Glutamatergic neuron (in vitro differentiated cells): ENCODE measurements at places on chromosomes 7 and 10.

- DNase-seq = no peak
Measured at GRCh38 chr7:116377721-116378120, 121.8 kb upstream of the CAV2 start.

- DNase-seq = no peak
Measured at GRCh38 chr10:70417568-70417967, 13.6 kb downstream of the EIF4EBP2 start.

GRCh38 chr10:107589081-107589480 is 424.6 kb upstream of the SORCS1 start:
- no peak for DNase-seq

- DNase-seq = no peak
Measured at GRCh38 chr7:132464740-132465139, 111.5 kb downstream of the PLXNA4 start.

GRCh38 chr10:71622616-71623015 is 97.0 kb downstream of the C10orf105 start:
- DNase-seq = no peak

DNA sequence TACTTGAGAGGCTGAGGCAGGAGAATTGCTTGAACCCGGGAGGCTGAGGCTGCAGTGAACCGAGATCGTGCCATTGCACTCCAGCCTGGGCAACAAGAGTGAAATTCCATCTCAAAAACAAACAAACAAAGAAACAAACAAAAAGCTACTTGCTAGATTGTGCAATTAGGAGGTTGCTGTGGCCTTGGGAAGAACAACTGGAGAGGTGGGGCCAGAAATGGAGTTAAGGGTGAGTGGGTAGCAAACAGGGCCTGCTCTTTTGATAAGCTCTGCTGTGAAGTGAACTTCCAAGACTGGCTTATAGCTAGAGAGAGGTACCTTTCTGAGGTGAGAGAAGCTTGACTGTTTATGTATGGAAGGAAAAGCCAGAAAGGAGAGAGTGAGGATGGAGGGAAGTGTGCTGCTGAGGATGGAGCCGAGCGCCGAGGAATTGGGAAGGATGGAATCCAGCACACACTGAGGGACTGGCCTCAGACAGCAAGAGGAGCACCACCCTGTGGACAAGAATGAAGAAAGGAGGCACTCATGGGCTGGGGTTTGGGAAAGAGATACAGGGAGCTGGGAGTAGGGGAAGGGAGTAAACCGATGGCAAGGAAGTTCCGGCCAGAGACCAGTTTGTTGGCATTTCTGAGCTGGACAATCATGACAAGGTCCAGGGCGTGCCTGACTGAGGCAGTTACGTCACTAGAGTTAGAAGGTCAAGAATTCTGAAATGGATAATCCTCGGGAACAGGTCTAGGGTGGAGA is 7.0 kb upstream of the RPEL1 start:
- no peak for DNase-seq

- no peak for DNase-seq
Measured at GRCh38 chr7:104185346-104185745, 22.5 kb downstream of the ORC5 start.

- no peak for DNase-seq
Measured at GRCh38 chr7:141014125-141014523, 628 bp downstream of the MRPS33 start.

DNA sequence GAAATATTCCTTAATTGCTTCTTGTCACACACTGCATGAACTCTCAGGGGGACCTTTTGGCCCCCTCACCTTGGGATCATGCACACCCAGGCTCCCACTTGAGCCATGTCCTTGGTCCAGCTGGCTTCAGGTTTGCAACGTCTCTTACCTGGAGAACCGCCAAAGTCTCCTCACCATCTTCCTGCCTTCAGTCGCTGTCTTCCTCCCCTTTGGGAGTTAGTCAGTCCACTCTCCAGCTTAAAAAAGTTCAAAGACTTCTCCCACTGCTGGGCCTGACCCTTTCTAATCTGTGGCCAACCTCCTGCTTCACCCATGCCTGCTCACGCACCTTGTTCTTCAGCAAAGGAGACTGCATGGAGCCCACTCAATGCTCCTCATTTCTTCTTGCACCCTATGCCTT is 82.6 kb upstream of the LRRC4 start:
- no peak for DNase-seq
